ENCODE measurements at places on chromosomes 7 and 10.

GRCh38 chr10:77539147-77539935 is 98.3 kb downstream of the KCNMA1 start:
- DNase-seq: no peak

DNA sequence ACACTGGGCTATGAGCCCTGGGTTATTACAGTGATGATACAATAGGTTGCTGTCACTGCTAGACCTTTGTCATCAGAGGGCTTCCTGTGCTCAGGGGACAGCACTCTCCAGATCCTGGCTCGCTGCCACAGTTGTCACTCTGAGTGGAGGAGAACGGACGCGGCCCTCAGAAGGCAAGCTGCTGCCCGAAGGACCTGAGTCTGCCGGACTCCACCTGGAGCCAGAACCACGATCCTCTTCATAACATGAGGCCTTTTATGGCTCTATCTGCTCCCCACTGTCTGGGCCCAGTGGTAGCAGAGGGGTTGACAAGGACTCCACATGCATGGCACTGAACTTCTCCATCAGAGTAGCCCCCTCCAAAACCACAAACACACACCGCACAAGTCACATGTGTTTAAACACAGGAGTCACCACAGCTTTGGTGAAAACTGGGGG is 94.7 kb upstream of the EFCAB10 start:
- no peak for DNase-seq

GRCh38 chr7:99433158-99433557 is 5.4 kb downstream of the PTCD1 start:
- no peak for DNase-seq

DNA sequence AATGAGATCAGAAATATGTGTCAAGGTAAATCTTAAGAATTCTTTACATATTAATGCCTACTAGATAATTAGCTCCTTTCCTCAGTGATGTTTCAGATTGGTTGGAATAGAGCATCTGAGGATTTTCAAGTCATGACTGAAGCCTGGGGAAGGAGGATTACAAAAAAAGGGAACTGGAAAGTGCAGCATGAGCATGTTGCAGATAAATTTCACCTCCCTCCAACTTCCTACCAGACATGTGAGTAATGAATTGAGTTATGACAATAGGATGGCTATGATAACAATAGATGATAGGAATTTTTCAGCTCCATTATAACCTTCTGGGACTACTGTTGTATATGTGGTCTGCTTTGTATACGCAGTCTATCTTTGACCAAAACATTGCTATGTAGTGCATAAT is 104.2 kb upstream of the RAB18 start:
- no peak for DNase-seq

DNA sequence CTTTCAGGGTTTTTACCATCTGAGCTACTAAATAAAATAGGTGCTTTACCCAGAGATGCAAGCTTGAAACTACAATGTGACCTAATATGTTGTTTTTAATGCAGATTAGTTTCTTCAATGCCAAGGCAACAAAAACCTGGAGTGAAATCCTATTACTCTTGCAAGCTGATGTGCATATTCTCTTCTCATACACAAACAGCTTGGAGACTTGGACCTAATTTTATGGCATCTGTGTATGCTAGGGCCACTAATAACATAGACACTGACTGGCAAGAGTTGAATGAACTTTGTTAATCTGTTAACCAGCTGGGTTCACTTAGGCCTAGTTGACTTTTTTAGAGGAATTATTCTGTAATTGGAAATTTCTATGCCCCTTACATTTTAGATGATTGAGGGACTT is 23.4 kb upstream of the SMIM30 start:
- DNase-seq: no peak

- no peak for DNase-seq
These were observed 217.3 kb downstream of the RPS24 start for GRCh38 chr10:78251016-78251385.

DNA sequence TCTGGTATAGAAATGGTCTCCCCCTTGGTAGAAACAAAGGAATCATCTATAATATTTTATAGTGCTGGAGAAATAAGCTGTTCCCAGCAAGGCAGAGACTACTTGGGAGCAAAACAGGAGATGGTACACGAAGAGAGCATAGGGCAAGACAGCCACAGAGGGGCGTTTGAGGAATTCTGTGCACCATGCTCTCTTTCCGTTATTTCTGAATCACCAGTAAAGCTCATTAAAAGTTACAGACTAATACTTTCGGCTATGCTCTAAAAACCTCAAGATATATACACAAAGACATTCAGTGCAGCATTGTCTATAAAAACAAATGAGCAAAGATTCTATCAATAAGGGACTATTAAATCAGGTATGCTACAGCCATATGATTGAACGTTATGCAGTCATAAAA is 68.5 kb upstream of the FHIP2A start:
- DNase-seq: no peak

GRCh38 chr10:70618663-70619062 is 16.1 kb upstream of the PRF1 start:
- DNase-seq: no peak

- DNase-seq: no peak
These were observed 42.3 kb downstream of the ENTPD1 start for GRCh38 chr10:95798096-95798855.

GRCh38 chr7:105890290-105890997 is 14.0 kb upstream of the ATXN7L1 start:
- no peak for DNase-seq

- DNase-seq: no peak
These were observed 79.7 kb upstream of the LYZL2 start for GRCh38 chr10:30709229-30709628.

DNA sequence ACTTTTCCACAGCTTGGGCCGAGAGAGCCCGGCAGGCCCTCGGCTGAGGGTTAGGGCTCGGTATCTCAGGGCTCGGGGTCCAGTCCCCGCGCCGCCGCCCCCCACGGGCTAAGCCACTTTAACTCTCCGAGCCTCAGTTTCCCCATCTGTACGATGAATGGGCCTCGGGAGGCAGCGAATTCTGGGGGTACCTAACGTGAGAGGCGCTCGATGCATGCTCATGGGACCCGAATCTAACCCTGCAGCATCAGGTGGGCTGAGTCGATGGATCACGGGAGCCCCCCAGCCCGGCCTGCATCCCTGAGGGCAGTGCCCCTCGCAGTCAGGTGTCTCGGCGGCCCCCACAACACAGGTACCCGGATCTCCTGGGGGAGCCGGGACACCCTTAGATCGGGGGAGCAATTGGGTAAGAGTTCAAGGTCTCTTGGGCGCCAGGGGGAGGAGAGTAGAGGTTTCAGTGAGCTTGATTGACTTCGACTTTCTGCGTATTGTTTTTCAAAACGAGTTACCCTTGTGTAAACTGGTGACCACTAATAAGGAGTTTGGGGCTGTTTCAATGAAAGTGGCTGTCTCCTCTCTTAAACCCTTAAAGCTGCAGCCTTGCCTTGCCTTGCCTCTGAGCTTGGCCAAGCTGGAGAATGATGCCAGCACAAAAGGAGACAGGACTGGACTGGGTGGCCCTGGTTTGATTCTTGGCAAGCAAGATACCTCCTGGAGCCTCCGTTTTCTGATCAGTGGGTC is 631 bp downstream of the POR start:
- peak; percentile 57 for DNase-seq

GRCh38 chr10:77463499-77463898 is 174.1 kb downstream of the KCNMA1 start:
- no peak for DNase-seq

GRCh38 chr7:129332254-129333035 is 101.8 kb upstream of the STRIP2 start:
- no peak for DNase-seq

GRCh38 chr7:151113344-151114150 is 27.3 kb downstream of the AGAP3 start:
- no peak for DNase-seq

DNA sequence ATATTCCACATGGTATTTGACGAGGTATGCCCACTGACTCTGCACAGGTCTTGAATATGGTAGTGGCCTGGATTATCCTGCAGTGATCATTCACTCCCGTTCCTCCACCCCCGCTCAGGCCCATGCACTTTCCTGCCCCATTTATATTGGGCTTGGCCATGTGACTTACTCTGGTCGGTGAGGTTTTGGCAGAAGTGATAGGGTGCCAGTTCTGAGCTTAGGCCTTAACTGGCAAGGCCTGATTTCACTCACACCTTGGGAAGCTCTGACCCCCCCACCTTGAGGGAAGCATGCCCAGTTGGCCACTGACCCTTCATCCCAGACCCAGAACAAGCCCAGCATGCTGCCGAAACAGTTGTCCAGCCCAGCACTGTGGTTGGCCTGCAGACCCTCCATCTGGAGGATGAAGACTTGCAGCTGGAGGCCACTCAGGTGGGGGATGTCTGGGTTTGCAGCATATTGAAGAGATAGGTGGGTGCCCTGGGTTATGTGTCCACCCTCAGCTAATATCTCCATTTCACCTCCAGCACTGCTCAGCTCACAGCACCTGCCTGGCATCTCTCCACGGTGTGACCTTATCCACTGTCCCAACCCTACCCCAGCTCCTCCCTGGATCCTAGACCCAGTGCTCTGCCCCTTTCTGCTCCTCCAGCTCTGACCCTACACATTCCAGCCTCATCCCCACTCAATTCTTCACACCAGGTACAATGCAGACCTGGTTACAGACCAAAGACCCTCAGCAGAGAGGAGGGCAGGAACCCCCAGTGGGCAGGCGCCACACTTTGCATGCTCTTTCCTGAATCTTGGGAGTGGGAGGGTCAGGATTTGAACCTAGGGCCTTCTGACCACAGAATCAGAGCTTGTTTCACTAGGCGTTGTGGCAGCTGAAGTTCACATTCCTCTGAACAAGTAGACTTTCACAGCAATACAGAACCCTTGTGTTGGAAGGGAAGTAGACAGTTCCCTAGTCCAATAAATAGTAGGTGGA is 138.1 kb upstream of the CHST15 start:
- DNase-seq: no peak

DNA sequence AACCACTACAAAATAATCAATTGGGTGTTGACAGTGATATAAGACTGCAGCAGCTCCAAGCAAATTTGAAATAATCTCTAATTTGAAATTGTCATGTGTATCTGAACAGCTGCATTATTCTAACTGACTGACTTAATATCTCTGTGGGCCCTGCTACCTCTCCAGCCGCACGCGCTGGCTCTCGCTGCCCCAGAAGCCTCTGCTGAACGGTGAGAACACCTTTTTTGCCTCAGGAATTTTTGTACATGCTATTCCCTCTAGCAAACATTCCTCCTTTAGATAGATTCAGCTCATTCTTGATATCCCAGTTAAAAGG is 155.9 kb upstream of the MDFIC start:
- DNase-seq: no peak

GRCh38 chr10:86520871-86521677 is 518 bp downstream of the WAPL start:
- peak; percentile 68 for DNase-seq

- DNase-seq: no peak
These were observed 13.7 kb upstream of the ANKRD22 start for GRCh38 chr10:88865281-88865876.

- DNase-seq: no peak
These were observed 1.2 kb downstream of the MLXIPL start for GRCh38 chr7:73622909-73623797.

DNA sequence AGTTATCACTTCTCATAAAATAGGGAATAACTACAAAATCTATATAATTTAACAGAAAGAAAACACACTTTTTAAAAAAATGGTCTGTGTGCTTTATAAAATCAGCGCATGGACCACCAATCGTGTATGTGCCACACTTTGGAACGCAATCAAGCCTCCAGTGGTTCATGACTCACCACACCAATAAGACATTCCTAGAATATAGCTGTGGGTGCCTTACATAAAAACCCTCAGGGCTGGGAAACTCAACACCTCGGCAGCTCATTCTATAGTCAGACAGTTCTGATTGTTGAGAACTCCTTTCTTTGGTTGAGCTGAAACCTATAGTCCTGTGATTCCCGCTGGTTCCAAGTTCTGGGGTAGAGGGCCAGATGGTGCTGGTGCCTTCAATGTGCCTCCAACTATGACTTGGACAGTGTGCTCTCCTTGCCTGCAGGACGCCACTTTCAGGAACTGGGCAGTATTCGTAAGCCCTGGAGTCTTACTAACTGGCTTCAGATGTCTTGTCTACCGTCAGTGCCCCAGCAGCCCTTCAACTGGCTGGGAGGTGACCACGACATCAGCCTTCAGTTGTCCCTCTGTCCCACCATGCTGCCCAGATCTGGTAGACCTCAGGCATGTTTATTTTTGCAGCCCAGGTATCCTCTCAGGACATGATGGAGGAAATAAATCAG is 135.7 kb upstream of the GDF10 start:
- no peak for DNase-seq

- DNase-seq: no peak
These were observed 58.9 kb downstream of the CCDC71L start for GRCh38 chr7:106602062-106602461.

GRCh38 chr7:42932811-42933591 is 825 bp downstream of the MRPL32 start:
- DNase-seq: peak; percentile 29

DNA sequence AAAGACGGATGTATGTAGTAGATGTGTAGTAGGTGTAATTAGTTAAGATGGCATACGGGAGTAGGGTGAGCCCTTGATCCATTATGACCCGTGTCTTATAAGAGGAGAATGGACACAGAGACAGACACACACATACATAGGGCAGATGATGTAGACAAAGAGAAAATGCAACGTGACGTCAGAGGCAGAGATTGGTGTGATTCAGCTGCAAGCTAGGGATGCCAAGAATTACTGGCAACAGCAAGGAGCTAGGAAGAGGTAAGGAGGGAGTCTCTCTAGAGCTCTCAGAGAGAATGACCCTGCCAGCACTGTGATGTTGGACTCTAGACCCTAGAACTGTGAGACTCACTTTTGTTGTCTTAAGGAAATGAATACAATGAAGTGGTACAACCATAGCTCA is 247.0 kb upstream of the HABP2 start:
- DNase-seq: no peak

DNA sequence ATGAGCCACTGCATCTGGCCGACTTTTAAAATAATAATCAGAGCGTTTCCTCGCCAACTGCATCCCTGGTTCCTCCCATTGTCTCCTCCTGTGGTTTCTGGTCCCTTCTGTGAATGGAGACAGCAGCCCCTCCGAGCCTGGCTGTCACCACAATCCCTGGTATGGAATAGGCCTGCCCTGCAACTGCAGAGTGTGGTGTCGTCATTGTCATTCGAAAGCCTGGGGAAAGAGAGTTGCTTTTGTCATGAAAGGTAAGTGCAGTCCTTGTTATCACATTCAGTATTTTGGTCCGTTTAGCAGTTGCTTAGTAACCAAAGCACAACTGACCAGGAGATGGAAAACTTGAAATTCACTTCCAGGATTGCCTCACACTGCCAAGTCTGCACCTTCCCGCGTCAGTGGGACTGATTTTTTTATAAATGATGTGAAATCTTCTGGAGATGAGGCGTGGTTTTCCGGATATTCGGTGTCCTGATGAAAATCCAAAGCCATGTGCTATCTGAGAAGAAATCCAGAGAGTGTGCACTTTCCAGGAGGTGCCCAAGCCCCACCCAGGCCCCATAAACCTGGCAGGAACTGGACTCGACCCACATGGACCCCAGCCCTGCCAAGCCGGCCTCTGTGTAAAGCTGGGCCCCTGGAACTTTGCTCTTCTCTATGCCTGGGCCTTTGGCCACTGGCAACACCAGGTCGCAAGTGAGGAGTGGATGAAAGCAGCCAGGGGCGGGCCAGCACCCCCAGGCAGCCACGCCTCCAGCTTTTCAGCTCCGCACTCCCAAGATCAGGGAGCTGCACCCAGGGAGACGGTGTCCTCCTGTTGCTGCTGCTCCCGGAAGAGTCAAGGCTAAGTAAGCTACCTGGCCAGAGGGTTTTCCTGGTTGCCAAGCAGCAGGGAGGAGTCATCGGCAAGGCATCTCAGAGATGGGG is 133.7 kb upstream of the SH2B2 start:
- DNase-seq: peak; percentile 56
